Lower leg skin (tissue), 4 donors: ENCODE measurements at places on chromosomes 7 and 10.

DNA sequence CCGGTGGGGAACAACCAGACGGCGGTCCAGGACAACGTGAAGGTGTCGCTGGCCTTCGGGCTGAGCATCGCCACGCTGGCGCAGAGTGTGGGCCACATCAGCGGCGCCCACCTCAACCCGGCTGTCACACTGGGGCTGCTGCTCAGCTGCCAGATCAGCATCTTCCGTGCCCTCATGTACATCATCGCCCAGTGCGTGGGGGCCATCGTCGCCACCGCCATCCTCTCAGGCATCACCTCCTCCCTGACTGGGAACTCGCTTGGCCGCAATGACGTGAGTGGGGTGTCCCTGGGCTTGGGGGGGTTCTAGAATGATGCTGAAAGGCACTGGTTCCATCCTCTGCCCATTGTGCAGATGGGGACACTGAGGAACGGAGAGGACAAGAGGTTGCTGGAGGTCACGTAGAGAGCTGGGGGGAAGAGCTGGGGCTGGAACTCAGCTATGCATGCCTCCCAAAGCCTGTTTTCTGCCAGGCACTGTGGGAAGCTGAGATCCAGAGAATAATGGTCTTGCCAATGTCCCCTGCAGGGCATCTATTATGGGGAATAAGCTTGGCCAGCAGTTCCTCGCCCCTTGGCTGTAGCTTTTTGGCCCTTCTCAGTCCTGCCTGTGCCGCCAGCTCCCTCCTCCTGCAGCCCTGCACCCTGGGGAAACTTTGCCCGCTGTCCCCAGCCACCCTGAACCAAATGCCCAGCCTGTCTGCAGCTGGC, 523 bp downstream of the AQP1 start:
- no peak for DNase-seq

- DNase-seq: no peak
Measured at GRCh38 chr10:14579405-14579804, 195.3 kb downstream of the FAM107B start.

DNA sequence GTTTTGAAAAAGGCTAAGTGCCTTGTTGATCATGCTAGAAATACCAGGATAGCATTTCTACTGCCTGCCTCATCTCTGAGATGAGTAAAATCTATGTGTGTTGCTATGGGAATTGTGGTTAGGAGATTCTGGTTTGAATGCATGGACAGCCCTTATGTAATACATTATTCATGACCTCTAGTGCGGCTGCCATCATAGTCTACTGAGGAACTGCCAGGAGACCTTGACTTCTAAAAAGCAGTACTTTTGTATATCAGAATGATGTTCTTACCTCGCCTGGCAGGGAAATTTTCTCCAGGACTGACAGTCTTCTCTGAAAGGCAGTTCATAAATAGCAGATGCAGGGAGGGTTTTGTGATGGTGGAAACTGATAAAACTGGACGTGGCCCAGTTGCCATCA, 248.5 kb downstream of the NSUN6 start:
- no peak for DNase-seq

GRCh38 chr7:138030679-138031351, 28.9 kb upstream of the CREB3L2 start:
- no peak for DNase-seq

- no peak for DNase-seq
Measured at GRCh38 chr10:61068471-61068870, 124.5 kb upstream of the RHOBTB1 start.
